ENCODE measurements at places on chromosomes 6 and 20. TPM values are rescaled to one million over a fixed set of nuclear protein-coding genes. Genes with fewer than 3 reads are reported as not detected.
A peak's percentile ranks its signal among the peaks of the same experiment; 100 is the strongest.

The CDH4 gene
- 0.31 TPM for total RNA-seq

GRCh38 chr20:62575976-62576722 is 66.2 kb upstream of the SLCO4A1 start:
- peak; percentile 44 for DNase-seq

DNA sequence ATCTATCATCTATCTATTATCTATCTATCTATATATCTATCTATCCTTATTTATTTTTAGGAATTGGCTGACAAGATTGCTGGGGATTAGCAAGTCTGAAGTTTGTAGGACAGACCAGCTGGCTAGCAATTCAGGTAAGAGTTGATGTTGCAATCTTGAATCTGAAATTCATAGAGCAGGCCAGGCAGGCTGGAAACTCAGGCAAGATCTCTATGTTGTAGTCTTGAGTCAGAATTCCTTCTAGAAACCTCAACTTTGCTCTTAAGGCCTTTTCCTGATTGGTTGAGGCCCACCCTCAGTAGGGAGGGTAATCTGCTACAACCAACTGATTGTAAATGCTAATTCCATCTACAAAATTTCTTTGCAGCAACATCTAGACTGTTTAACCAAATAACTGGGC is 19.2 kb downstream of the MAPK13 start:
- no peak for DNase-seq

- DNase-seq: no peak
These were observed 491.4 kb upstream of the SOX4 start for GRCh38 chr6:21102201-21102600.

DNA sequence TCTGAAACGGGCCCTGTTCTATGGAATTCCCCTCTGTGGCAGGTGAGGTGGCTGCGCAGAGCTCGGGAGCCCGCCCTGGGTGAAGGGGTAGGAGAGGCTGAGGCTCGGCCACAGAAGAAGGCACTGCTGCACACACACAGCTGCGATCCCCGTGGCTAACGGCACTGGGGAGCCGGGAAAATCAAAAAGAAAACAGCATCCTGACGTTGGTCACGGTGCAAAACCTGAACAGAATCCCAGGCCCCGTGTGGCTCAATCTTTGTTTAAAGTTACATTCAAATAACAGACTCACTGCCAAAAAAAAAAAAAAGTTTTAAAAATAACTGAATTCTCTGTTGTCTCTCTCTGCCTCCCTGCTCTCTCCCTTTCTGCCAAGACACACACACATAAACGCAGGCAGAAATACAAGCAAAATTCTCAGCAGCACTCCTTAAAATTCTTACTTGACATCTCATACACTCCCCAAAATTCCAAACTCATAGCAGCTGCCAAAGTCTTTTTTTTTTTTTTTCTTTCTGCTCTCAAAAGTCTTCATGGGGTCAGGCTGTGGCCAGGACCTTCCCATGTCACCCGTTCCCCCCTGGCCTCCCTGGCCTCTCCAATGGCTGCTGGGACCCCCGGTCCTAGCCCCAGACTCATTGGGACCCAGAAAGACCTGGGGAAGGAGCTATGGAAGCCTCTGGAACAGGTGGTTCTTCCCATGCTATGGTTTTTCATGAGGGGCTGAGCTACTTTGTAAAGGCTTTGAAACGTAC is 248.8 kb downstream of the TTLL2 start:
- no peak for DNase-seq
